ENCODE measurements at places on chromosomes 2 and 18.

GRCh38 chr2:127740665-127741288, 39.5 kb downstream of the SFT2D3 start:
- no peak for DNase-seq

- no peak for DNase-seq
These were observed 150.6 kb upstream of the EPC2 start for GRCh38 chr2:148493822-148494563.

DNA sequence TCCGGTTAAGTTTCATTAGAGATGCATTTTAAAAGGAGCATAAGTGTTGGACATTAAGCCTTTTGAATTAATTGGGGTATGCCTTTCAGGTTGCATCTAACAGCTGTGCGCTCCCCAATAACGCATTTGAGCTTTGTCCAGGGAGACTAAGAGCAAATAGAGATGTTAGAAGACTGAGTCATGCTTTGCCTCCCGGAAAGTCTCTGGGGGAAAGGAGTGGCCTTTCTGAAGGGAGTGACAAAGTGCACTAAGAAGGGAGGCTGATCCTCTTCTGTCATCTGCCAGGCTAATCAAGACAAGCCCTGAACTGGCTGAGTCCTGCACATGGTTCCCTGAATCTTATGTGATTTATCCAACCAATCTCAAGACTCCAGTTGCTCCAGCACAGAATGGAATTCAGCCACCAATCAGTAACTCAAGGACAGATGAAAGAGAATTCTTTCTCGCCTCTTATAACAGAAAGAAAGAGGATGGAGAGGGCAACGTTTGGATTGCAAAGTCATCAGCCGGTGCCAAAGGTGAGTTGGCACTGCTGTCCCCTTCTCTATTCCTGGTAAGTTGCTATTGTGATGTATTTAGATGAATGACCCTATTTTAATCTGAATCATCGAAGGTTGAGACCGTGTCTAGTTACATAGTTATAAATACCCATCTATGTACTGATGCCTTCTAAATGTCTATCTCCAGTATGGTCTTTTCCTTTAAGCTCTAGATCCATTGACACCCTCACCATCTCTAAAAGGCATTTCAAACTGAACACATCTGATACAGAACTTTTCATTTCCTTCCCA, 12.1 kb downstream of the TTL start:
- DNase-seq, result no peak

- DNase-seq, result no peak
These were observed 835.2 kb upstream of the ID2 start for GRCh38 chr2:7846607-7847006.

GRCh38 chr2:9594366-9595054, 36.3 kb downstream of the YWHAQ start:
- peak; percentile 43 for DNase-seq

DNA sequence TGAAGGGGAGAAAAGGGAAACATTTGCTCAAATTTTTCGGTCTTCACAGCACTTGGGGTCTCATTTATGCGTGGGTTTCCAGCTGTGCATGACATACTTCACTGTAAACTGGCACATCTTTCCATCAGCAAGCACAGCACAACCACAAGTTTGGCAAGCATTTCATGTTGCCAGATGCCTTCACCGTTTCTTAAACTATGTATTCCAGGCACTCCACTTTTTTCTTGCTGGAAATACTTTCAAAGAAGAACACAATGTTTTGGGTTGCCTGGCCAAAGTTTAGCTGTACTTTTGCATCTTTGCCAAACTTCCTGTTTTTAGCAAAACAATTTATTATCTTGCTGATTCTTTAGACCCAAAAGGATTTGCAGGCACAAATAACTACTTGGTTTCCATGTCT, 194.6 kb upstream of the MEIS1 start:
- DNase-seq, result no peak

- DNase-seq, result no peak
These were observed 43.6 kb downstream of the FECH start for GRCh38 chr18:57542812-57543427.
